WTC11 (cell line): ENCODE measurements at places on chromosomes 3 and 15.

DNA sequence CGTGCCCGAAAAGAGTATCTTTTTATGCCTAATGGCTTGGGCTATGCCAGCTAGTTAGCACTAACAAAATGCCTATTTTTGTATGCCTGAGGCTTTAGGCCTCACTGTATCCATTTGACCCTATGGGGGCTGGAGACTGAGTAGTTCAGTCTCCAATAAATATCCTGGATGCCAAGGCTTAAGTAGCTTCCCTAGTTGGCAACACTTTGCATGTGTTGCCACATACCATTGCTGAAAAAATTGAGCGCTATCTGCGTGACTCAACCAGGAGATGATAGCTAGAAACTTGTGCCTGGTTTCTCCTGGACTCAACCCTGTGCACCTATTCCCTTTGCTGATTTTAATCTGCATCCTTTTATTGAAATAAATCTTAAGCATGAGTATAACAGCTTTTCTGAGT is 58.4 kb upstream of the ATP2C1 start:
- no peak for DNase-seq

DNA sequence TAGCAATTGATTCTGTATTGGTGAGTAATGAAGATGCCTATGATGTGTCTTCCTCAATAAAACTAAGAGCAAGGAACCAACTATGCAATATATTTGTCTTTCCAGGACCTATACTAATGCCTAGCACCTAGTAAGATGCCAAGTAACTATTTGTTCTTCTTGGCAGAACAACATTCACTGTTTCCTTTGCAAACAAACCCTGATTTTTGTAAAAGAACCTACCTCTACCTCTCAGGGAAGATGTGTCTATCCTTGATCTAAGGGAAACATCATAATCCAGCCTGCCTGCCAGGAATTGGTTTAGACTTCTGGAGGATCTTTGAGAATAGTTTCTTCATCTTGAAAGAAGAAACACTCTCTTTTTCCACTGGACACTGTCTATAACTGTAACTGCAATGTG is 3.8 kb upstream of the ADPRH start:
- no peak for DNase-seq

GRCh38 chr3:30260762-30261161 is 345.6 kb upstream of the TGFBR2 start:
- no peak for DNase-seq

DNA sequence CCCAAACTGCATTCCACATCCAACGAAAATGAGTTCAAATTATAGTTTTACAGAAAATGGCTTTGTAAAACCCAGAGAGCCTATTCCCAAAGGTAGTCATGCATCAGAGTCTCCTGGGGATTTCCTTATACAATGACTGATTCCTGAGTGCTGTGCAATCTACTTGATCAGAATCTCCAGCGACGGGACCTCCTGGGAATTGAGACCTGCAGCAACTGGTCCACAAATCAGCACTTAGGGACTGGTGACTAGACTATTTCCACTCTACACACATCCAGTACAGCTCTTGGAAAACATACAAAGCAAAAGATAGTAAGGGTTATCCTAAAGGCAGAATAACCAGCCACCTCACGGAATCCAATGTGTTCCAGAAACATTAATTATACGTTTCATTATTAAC is 871.0 kb upstream of the CFAP20DC start:
- no peak for DNase-seq
